Hindlimb muscle (tissue), 1 donor: ENCODE measurements at places on chromosomes 11 and 22.
A peak's percentile ranks its signal among the peaks of the same experiment; 100 is the strongest.

GRCh38 chr11:77207618-77208313 lies 79.7 kb downstream of the MYO7A start:
- DNase-seq = no peak

DNA sequence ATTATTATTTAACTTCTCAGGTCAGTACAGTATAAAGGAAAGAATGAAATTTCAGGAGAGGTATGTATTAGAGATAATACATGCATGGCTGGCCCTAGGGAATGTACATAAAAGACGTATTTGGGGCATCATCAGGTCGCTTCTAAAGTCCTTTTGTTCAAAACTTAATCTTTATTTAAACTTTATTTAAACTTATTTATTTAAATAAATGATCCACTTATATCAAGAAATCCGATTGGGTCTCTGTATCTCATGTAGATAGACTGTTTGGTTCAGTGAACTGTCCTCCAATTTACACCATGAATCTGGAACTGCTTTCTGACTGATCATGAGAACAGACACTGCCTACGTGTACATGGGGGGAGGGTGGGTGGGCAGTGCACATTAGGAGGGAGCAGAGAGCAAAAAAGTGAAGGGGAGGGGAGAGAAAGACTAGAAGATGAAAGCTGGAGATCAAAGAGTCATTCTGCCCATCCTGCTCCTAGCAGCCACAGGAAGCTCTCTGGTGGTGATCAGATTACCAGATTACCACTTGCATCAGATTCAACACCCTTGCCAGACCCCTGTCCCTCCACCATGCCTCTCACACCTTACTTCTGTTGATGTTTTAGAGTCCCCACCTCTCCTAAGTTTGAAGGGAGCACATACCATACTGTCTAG lies 92.1 kb upstream of the MTMR2 start:
- DNase-seq = no peak

GRCh38 chr22:20650294-20651207 lies 123.4 kb upstream of the SERPIND1 start:
- no peak for DNase-seq

GRCh38 chr11:107467696-107468095 lies 10.1 kb upstream of the CWF19L2 start:
- DNase-seq = no peak

GRCh38 chr11:115042002-115042401 lies 363.7 kb downstream of the NXPE2 start:
- DNase-seq = no peak

DNA sequence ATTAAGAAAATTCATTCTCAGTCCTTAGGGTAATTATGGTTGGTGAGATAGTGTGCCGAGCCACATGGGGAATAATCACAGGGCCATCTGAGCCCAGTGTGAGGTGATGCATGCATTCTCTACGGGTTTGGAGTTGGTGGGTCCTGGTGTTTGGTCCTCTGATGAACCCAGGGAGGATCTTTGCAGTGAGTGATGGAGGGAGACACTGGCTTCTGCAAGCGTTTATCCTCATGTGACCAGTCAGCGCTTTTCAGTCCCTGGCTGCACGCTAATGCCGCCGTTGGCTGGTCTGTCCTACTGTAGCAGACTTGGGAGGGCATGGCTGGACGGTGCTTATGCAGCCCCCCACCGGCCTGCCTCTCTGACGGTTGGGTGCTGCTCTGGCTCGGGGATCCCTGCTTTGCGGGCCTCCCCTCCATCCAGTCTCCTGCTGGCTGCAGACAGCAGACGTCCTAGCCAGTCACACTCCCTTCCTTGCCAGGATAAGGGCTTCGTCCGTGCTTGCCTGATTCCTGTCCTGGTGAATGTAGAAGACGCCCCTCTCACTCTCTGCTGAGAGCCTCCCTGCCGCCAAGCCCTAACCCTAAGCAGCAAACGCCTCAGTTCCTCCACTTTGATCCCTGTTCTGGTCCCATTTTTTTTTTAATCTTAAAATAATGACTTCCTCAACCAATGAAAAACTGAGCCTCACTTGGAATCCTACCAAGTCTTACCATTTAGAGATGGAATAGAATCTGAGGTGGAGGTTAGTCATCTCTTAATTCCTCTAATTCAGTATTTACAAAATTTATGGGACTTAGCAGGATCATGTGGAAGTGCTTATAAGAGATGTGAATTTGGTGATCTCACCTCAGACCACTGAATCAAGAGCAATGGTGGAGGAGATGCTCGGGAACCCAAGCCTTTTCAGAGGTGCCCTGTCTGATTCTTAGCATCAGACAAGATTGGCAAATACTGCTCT lies 143.7 kb upstream of the SORL1-AS1 start:
- DNase-seq = no peak

GRCh38 chr11:93370260-93370659 lies 39.7 kb downstream of the DEUP1 start:
- DNase-seq = no peak

GRCh38 chr11:36239636-36240035 lies 49.6 kb downstream of the COMMD9 start:
- DNase-seq = no peak

DNA sequence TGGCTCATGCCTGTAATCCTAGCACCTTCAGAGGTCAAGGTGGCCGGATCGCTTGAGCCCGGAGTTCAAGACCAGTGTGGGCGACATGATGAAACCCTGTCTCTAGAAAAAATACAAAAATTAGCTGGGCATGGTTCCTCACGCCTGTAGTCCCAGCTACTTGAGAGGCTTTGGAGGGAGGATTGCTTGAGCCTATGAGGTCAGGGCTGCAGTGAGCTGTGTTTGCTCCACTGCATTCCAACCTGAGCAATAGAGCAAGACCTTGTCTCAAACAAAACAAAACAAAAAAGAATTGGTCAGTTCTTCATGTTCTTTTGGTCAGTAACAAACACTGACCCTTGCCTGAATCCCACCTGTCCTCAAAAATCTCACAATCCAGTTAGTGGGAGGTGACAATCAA lies 36.7 kb upstream of the VSTM5 start:
- DNase-seq = no peak

GRCh38 chr11:76701294-76702040 lies 30.9 kb upstream of the LRRC32 start:
- no peak for DNase-seq

GRCh38 chr22:35313311-35314121 lies 13.8 kb downstream of the TOM1 start:
- DNase-seq = peak; percentile 25

DNA sequence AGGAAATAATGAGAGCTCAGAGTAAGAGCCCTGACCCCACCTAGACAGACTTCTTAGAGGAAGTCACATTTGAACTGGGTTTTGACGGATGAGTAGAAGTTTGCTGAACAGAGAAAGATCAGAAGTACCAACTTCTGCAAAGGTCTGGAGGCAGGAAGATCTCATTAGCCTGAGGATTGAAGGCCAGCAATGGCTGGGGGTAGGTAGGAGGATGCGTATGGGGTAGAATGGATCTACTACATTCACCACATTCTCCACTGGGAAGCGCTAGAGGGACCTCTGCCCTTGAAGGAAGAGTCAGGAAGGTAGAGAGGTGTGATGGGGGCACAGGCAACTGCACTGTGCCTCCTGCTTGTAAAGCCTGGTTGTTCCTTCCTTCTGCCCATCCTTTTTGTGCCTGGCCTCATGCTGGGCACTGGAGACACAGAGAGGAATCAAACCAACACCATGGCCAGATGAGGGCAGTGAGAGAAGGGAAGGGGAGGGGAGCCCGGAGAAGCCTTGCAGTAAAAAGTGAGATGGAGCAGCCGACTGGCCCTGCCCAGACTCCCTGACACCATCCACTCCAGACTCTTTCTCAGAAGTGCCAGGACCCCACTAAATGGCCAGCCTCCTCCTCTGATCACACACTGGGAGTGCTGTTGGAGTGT lies 4.9 kb downstream of the TPBGL start:
- no peak for DNase-seq

- DNase-seq = no peak
These were observed at the start of gene GAL for GRCh38 chr11:68684385-68685356. Gene GAL (plus strand): TSS chr11:68684544. CDS start chr11:68684924, 380 bp downstream.

DNA sequence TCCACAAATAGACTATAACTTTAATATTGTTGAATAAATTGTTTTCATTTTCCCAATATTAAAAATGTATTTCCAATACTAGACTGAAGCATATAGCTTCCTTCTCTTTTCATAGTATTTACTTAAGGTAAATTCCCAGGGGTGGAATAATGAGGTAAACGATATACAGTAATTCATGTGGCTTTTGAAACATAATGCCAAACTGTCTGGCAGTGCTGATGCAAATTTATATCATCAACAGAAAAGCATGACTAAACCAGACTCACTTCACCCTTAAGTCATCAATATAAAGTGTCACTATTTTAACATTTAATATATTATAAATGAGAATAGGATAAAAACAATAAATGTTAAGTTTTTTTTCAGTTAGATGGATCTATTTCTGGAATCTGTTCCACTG lies 13.6 kb downstream of the C2CD3 start:
- DNase-seq = no peak

DNA sequence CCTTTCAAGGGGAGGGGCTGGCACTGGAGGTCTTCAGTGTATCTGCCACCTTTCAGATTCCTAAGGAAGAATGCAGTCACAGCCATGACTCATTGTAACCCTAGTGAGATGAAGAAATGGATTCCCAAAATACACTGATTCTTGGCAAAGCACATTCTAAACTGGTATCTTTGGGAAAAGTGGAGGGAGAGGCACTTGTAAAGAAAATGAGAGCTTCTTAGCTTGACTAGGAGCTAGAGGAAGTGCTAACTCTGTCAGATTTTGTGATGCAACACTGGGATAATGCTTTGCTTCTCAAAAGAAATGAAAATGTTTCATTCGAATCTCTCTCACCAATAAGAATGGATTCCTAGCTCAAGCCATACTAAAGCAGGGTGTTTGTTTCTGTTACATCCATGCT lies 14.3 kb downstream of the NRIP3 start:
- no peak for DNase-seq

- DNase-seq = no peak
These were observed 73.1 kb downstream of the ELP4 start for GRCh38 chr11:31582697-31583096.

DNA sequence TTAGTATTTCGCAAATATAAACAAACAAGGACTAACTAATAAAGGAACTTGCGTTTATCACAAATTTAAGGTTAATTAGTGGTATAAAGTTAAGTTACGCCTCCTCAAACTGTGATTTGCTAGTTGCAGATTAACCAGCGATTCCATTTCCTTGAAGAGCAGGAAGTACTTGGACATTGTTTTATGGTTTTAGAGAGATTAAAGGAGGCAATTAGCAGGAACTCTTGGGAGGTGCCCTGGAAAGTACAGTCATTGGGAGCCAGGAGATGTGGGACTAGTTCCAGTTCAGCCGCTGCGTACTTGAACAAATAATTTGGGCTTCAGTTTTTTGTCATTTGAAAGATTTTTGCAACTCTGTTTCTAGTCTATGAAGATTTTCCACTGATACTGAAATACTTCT lies 3.3 kb downstream of the FAM118B start:
- DNase-seq = no peak

- peak; percentile 1 for DNase-seq
These were observed 130.1 kb downstream of the SOX6 start for GRCh38 chr11:16226245-16226644.

DNA sequence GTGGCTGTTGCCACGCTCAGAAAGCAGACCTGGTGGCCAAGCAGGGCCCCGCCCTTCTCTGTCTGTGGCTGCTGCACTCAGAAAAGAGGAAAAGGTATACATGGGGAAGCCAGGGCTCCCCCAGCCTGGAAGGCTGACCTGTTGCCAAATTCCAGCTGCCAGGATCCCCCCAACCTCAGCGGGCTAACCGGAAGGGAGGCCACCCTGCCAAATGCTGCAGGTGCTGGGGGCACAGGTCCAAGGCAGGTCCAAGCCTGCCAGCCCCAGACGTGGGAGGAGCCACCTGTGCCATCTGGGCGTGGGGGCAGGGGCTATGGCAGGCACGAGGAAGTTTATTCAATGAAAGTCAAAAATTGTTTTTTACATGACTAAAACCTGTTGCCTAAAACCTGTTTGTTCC lies 2.6 kb downstream of the NPTXR start:
- no peak for DNase-seq

DNA sequence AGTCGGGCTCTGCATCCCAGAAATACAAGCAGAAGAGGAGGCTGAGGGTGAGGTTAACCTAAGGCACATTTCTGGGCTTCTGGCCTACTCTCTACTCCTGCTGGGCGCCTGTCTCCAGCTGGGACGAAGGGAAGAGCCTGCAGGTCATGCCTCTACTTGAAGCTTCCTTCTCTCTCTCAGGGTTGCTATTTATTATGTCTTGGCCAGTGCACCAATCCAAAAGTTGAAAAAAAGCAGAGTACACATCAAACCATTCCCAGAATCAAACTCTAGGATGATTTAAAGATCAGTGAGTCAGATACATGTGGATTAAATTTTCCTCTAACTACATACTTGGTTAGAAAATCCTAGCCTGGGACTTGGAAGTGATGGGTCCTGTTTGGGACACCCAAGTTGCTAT lies 60.2 kb upstream of the CDON start:
- no peak for DNase-seq

DNA sequence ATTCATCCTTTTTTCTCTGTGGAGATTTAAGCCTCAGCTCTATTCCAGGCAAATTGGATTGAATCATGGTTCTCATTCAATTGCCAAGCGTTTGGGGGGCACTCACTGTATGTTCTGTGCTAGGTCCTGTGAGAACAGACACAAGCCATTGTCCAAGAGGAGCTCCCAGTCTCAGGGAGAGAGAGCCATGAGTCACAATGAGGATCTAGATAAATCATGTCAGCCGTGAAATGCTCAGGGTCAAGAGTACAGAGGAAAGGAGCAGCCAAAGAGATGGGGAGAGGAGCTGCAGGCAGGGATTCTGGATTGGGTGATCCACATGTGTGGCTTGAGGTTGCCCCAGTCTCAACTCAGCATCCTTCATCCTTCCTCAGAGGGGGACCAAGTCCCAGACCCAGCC lies 93.6 kb downstream of the FEZ1 start:
- no peak for DNase-seq

GRCh38 chr11:12137005-12137690 lies 26.8 kb downstream of the MICAL2 start:
- no peak for DNase-seq

- peak; percentile 93 for DNase-seq
These were observed 7.0 kb downstream of the MAP3K11 start for GRCh38 chr11:65606876-65607613.

GRCh38 chr11:44507896-44508445 lies 57.5 kb upstream of the CD82 start:
- DNase-seq = no peak

GRCh38 chr11:91093141-91093540 lies 870.3 kb upstream of the CHORDC1 start:
- no peak for DNase-seq

DNA sequence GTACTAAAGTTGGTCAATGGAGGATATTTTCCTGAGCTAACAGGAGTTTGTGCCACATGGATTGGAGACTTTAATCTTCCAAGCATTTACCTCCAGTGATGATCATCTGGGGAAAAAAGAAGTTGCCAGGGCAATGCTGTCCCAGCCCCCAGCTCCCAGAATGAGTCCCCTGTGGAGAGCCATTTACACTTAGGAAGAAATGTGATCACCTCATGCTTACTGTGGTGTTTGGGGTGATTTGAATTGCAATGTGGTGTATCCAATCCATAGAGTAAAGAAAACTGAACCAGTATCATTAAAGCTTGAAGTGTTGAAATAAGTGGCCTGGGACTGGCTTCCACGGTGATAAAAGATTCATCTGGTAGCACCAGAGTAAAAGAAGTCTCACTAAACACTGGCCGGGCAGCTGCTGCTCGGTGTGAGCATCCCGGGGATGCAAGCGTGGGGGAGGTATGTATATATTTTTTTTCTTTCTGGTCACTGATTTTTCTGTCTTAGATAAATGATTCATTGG lies 117.2 kb upstream of the NTM start:
- no peak for DNase-seq

GRCh38 chr11:123195188-123196059 lies at the start of gene CLMP:
Gene CLMP (minus strand): TSS chr11:123195248. CDS start chr11:123194940, 308 bp downstream.
- DNase-seq = peak; percentile 79
